Spinal cord (tissue), 10 donors: ENCODE measurements at places on chromosomes 2 and 18. TPM values are rescaled to one million over a fixed set of nuclear protein-coding genes. Genes with fewer than 3 reads are reported as not detected.
A peak's percentile ranks its signal among the peaks of the same experiment; 100 is the strongest.

GRCh38 chr18:79367989-79368388 is 27.7 kb upstream of the NFATC1 start:
- H3K27ac ChIP-seq, result peak overlapping the region; percentile 16
- peaks cover 32% of the 10 kb centered on the region for H3K36me3 ChIP-seq
- DNase-seq, result peak; percentile 39

- no peaks in the 10 kb centered on the region for H3K27me3 ChIP-seq
- H3K36me3 ChIP-seq, result no peaks in the 10 kb centered on the region
- H3K27ac ChIP-seq, result no peak overlapping the region
- H3K4me3 ChIP-seq, result no peak overlapping the region
Observed at GRCh38 chr2:145655165-145655765, 1135.3 kb upstream of the ZEB2 start.

DNA sequence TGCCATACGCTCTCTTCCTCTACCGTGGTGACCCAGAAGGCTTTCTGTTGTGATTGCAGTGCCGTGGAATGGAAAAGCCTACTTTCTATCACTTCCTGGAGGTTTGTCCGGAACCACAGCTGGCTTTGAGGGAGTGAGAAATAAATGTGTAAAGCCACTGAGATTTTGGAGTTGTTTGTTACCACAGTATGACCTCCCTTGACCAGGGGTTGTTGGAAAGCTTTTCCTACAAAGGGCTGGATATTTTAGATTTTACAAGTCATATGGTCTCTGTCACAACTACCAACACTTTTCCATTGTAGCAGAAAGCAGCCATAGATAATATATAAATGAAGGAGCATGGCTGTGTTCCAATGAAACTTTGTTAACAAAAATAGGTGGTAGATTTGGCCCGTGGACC is 70.3 kb downstream of the VAPA start:
- H3K4me1 ChIP-seq, result peaks cover 21% of the 10 kb centered on the region
- no peak overlapping the region for H3K27ac ChIP-seq
- no peaks in the 10 kb centered on the region for H3K27me3 ChIP-seq
- no peaks in the 10 kb centered on the region for H3K36me3 ChIP-seq

DNA sequence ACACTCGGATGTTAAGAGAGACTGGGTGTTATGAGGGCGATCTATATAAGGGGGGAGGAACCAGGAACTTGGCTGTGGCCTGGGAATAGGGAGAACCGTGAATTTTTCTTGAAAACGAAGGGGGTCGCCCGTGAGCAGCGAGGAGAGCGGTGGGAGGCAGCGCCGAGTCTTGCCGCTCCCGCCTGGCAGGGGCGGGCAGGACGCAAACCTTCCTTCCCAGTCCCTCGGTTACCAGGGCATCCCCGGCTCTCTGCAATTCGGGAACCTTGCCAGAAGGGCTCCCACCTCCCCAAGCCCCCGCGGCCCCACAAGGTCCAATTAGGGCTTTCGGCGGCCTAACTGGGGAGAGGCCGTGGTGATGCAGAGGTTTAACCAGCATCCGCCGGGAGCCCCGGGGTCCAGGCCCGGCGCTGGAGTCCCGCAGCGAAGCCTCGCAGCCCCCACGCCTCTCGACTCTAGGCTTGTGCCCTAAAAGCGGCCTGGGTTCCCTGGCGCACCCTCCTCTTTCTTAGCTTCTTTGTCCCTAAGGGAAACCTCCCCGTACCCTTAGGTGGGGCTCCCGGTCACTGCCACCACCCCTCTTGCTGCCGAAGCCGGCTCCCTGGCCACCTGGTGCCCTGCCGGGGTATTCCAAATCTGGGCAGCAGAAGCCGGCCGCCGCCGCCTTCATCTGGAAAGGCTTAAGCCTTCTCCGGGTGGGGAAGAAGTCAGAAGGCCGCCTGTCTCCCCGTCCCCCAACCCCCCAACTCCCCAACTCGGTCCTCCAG is 680 bp upstream of the FHOD3 start:
- peak overlapping the region; percentile 60 for H3K4me3 ChIP-seq
- H3K4me1 ChIP-seq, result peaks cover 19% of the 10 kb centered on the region
- no peaks in the 10 kb centered on the region for H3K27me3 ChIP-seq

DNA sequence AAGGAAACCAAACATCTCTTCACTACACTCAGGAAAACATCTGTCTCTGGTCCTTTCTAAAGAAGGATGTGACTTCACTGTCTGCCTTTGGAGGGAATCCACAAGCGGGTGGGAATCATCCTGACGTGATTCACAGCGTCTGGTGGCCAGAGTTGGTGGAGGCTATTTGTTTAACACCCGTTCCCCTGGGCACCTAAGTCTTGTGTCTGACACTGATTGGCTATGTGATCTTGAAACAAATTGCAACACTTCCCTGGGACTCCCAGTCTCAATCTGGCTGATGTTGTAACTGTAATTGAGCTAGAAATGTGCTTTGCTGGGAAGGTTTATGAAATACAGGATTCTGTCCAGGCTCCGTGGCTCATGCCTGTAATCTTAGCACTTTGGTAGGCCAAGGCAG is 28.8 kb upstream of the SIX3 start:
- no peak for DNase-seq
- no peaks in the 10 kb centered on the region for H3K27me3 ChIP-seq
- H3K36me3 ChIP-seq, result no peaks in the 10 kb centered on the region

DNA sequence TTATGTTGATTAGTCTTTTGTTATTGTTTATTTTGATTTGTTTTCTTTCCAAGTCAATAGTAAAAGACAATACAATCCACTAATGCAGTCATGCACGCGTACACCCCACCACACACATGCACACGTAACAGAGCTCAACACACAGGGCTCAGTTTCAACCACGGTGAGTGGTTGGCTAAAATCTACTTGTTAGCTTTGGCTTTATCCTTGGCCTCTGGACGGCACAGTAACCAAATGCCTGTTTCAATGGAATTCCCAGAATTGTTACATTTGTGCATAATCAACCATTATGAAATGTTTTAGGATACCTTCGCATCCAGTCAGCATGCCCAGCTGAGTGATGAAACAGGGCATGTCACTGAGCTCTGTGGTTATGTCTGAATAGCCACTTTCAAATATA is 53.2 kb downstream of the NYAP2 start:
- no peak overlapping the region for H3K4me3 ChIP-seq
- no peak overlapping the region for H3K27ac ChIP-seq
- no peaks in the 10 kb centered on the region for H3K27me3 ChIP-seq
- H3K4me1 ChIP-seq, result no peaks in the 10 kb centered on the region

DNA sequence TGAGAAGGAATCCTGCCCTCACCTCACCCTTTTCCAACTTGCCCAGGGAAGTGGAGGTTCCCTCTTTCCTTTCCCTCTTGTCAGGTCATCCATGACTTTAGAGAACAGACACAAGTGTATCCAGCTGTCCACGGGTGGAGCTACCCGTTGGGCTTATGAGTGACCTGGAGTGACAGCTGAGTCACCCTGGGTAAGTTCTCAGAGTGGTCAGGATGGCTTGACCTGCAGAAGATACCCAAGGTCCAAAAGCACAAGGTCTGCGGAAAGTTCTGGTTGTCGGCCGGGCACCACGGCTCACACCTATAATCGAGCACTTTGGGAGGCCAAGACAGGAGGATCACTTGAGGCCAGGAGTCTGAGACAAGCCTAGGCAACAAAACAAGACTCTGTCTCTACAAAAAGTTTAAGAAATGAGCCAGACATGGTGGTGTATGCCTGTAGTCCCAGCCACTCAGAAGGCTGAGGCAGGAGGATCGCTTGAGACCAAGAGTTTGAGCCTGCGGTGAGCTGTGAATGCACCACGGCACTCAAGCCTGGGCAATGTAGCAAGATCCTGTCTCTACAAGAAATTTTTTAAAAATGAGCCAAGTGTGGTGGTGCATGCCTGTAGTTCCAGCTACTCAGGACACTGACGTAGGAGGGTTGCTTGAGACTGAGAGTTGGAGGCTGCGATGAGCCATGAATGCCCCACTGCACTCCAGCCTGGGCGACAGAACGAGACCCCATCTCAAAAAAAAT is 14.0 kb upstream of the CNDP1 start:
- peaks cover 69% of the 10 kb centered on the region for H3K36me3 ChIP-seq
- no peak overlapping the region for H3K4me3 ChIP-seq
- H3K27me3 ChIP-seq, result no peaks in the 10 kb centered on the region
- no peak for DNase-seq
- H3K27ac ChIP-seq, result no peak overlapping the region

- H3K4me1 ChIP-seq, result peaks cover 3% of the 10 kb centered on the region
- DNase-seq, result no peak
- no peaks in the 10 kb centered on the region for H3K27me3 ChIP-seq
- H3K4me3 ChIP-seq, result no peak overlapping the region
- no peaks in the 10 kb centered on the region for H3K36me3 ChIP-seq
- H3K27ac ChIP-seq, result no peak overlapping the region
Observed at GRCh38 chr2:196413821-196414274, 225.7 kb upstream of the CCDC150 start.

DNA sequence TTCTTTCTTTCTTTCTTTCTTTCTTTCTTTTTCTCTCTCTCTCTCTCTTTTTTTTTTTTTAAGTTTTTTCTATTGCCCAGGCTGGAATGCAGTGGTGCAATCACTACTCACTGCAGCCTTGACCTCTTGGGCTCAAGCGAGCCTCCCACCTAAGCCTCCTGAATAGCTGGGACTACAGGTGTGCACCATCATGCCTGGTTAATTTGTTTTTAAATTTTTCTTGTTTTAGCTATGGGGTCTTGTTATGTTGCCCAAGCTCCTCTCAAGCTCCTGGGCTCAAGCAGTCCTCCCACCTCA is 19.4 kb upstream of the CCDC88A start:
- no peaks in the 10 kb centered on the region for H3K27me3 ChIP-seq
- H3K36me3 ChIP-seq, result no peaks in the 10 kb centered on the region
- no peak for DNase-seq

GRCh38 chr2:158741625-158742024 is 53.5 kb upstream of the DAPL1 start:
- H3K27me3 ChIP-seq, result no peaks in the 10 kb centered on the region
- DNase-seq, result no peak
- H3K27ac ChIP-seq, result no peak overlapping the region
- no peaks in the 10 kb centered on the region for H3K36me3 ChIP-seq
- H3K4me1 ChIP-seq, result peaks cover 30% of the 10 kb centered on the region

GRCh38 chr2:235498541-235498940 is 4.7 kb downstream of the AGAP1 start:
- H3K27me3 ChIP-seq, result no peaks in the 10 kb centered on the region
- H3K4me3 ChIP-seq, result no peak overlapping the region
- no peak for DNase-seq
- peaks cover 5% of the 10 kb centered on the region for H3K36me3 ChIP-seq
- H3K27ac ChIP-seq, result no peak overlapping the region
- peaks cover 65% of the 10 kb centered on the region for H3K4me1 ChIP-seq

FAM237A gene
- 0.36 TPM for polyA plus RNA-seq

EGR4 gene
- not detected for polyA plus RNA-seq

BOLL gene
- polyA plus RNA-seq, result not detected

GPR39 gene
- 1.4 TPM for polyA plus RNA-seq
